Right lobe of liver (tissue), 6 donors: ENCODE measurements at places on chromosomes 16 and 17.

GRCh38 chr17:56545106-56545505 is 48.4 kb upstream of the NOG start:
- DNase-seq: no peak

DNA sequence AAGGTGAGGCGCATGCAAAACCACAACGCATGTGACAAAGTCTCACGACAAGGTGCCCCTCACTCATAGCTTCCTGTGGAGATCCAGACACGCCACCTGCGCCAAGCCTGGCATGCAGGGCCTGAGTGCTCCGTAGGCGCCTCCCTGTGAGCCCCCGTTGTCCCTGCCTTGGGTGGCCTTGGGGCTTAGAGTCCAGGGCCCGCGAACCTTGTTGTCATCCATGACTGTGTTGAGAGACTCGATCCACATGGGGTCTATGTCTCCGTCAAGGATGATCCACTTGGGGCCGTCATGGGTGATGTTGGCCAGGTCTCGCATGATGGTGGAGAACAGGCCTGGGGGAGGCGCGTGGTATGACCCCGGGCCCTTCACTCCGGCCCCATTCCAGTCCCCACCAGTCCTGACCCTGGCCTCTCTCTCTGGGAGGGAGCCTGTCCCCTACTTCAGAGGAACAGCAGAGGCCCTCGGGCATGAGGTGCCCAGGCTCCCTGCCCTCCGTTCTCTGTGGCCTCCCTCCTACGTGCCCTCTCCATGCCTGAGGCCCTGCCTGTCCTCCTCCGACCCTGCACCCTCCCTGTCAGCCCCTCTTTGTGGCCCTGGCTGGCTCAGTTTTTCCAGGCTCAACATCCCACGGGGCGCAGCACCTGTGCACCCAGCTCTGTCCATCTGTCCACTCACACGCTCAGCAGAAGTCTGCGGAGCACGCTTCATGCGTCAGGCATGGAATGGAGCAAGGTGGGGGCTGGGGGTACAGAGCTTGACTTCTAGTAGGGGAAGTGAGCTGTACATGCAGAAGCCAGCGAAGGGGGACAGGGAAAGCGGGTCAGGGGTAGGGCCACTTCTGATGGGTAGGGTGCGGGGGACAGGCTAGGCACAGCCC is 85.7 kb downstream of the DNAH17 start:
- no peak for DNase-seq

- no peak for DNase-seq
These were observed 86.6 kb upstream of the BRD7 start for GRCh38 chr16:50455288-50455845.

- no peak for DNase-seq
These were observed 21.2 kb downstream of the CLEC16A start for GRCh38 chr16:10965440-10966061.

GRCh38 chr16:78224342-78224741 is 124.9 kb downstream of the WWOX start:
- DNase-seq: no peak

DNA sequence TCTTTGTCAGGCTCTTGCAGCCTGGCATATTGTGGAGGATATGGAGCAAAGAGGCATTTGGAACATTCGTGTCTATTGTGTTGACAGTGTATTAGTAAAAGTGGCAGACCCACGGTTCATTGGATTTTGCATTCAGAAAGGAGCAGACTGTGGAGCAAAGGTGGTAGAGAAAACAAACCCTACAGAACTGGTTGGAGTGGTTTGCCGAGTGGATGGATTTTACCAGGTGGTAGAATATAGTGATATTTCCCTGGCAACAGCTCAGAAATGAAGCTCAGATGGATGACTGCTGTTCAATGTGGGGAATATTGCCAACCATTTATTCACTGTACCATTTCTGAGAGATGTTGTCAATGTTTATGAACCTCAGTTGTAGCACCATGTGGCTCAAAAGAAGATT is 44.5 kb downstream of the EFCAB13 start:
- DNase-seq: no peak

DNA sequence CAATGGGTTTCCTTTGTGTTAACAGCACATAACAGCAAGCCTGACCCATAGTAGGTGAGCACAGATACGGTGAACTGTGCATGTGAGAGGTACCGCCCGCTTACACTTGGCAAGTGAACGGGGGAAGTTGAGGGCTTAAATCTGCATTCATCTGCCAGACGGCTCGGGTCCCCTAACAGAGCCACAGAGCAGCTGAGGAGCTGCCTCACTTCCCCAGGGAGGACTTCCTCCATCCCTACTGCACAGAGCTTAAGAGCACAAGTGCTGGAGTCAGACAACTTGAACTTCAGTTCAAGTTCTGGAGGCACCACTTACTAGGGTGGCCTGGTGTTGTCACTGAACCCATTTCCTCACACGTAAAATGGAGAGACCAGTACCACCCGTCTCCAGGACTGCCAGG is 13.4 kb downstream of the RAB5C start:
- no peak for DNase-seq

GRCh38 chr17:16439303-16439791 is 24.0 kb downstream of the TRPV2 start:
- no peak for DNase-seq

DNA sequence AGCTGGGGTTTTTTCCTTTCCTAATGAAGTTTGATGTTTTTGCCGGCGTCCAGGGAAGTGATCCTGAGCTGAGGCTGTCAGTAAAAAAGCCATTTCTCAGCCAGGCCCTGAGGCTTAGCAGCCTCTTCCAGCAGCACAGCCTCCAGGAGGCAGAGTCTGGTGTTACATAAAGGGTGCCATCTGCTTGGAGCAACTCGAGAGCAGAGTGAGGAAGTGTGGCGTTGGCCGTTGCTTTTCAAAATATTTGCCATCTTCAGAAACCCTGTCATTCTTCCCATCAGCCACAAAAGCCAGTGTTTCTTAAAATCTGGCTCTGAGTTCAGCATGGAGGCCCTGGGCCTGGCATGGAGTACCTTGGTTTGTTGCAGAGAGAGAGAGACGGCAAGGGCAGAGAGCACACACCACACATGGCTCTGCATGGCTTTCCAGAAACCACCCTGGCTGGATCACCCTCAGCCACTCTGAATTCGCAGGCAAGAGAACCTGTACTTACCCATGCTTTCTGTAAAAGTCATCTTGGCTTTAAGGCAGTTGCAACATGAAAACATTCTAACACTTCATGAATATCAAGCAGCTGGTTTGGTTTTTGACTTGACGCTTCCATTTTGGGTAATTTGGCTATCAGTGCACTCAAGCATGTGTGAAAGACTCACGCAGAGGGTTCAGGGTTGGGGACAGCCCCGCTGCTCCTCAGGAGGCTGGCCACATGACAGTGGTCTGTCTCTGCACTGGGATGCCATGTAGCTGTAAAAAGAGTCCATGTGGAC is 21.0 kb downstream of the PMM2 start:
- no peak for DNase-seq
